Stimulated activated CD4-positive, alpha-beta T cell treated with anti-CD3 and anti-CD28 coated beads, Interleukin-4, amount 100 ng/mL, for 48 hours (primary cell): ENCODE measurements at places on chromosomes 6 and 20.

- no peak for DNase-seq
Observed at GRCh38 chr6:43989581-43990146, 137.6 kb downstream of the MRPL14 start.

- no peak for DNase-seq
Observed at GRCh38 chr20:3312940-3313682, 74.1 kb upstream of the SLC4A11 start.

DNA sequence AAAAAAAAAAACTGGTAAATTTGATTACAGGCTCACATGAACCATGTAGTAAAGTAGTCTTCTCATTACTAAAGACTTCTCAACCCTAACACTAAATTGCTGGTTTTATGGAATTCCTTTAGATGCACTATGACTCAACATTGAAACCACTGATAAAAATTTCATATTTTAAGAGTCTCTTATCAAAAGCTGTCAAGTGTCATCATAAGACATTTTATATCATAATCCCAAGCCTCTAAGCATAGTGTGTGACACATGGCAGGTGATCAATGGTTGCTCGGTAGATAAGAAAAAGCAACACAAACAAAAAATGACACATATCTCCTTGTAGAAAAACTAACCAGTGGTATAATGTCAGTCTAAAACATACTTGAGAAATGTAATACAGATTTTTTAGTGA is 258.4 kb downstream of the RNGTT start:
- no peak for DNase-seq

- no peak for DNase-seq
Observed at GRCh38 chr6:113855500-113856374, 1.4 kb upstream of the MARCKS start.
